ENCODE measurements at places on chromosomes 7 and 10.

- H3K4me3 ChIP-seq, result no peak overlapping the region
- peaks cover 6% of the 10 kb centered on the region for H3K36me3 ChIP-seq
- H3K4me1 ChIP-seq, result no peaks in the 10 kb centered on the region
- no peak overlapping the region for H3K27ac ChIP-seq
Measured at GRCh38 chr7:102211590-102212550, 74.8 kb upstream of the SH2B2 start.

DNA sequence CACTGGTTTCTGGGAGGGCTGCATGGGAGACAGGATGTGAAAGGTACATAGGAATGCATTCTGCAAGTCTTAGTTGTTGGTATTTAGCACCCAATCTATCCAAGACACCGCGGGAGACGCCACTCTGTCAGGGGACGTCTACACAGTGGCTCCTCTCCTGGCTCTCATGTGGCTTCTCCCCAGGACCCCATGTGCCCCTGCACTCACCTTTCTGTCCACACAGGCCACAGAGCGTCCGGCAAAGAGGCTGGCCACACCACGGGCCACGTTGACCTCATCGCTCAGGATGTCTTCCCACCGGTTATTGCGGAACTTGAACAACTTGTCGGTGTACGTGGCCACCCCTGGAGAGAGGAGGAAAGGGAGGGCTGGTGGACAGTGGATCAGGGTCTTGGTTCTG is 73.4 kb downstream of the GOLGA7B start:
- no peak overlapping the region for H3K4me3 ChIP-seq
- no peaks in the 10 kb centered on the region for H3K27me3 ChIP-seq
- no peak overlapping the region for H3K27ac ChIP-seq
- H3K36me3 ChIP-seq, result no peaks in the 10 kb centered on the region

DNA sequence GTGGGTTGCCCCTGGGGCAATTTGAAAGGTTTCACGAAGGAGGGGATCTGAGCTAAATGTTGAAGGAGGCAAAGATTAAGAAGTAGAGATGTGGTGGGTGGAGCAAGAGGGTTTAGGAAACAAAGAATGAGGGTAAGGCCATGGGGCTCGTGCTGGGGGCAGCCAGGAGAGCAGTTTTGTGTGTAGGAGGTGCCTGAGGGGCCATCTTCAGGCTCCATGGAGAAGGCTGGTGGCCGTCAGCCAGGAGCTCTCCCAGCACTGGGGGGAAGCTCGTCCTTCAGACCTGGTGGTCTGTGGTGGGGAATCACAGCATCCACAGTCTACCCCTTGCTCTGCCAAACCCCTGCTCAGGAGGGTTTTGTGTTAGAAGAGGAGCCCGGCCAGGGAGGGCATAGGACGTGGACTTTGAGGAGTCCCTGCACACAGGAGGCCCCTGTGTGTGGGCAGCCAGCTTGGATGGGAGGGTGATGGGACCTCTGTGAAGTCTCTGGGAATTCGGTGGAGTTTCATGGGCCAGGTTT is 11.8 kb upstream of the CXCL12 start:
- DNase-seq, result no peak
- H3K27ac ChIP-seq, result no peak overlapping the region
- no peaks in the 10 kb centered on the region for H3K27me3 ChIP-seq
- no peaks in the 10 kb centered on the region for H3K4me1 ChIP-seq
- H3K36me3 ChIP-seq, result no peaks in the 10 kb centered on the region
- no peak overlapping the region for H3K4me3 ChIP-seq

- no peak for DNase-seq
- no peaks in the 10 kb centered on the region for H3K4me1 ChIP-seq
- H3K36me3 ChIP-seq, result no peaks in the 10 kb centered on the region
- no peak overlapping the region for H3K27ac ChIP-seq
- no peaks in the 10 kb centered on the region for H3K27me3 ChIP-seq
Measured at GRCh38 chr7:17444673-17445072, 146.2 kb downstream of the AHR start.

Measured in CD4-positive, alpha-beta memory T cell (primary cell).